ENCODE measurements at places on chromosomes 2 and 18.

GRCh38 chr18:37537868-37538525, 27.6 kb downstream of the CELF4 start:
- DNase-seq: peak; percentile 46

GRCh38 chr2:198697218-198697617, 760.5 kb downstream of the SATB2 start:
- no peak for DNase-seq

DNA sequence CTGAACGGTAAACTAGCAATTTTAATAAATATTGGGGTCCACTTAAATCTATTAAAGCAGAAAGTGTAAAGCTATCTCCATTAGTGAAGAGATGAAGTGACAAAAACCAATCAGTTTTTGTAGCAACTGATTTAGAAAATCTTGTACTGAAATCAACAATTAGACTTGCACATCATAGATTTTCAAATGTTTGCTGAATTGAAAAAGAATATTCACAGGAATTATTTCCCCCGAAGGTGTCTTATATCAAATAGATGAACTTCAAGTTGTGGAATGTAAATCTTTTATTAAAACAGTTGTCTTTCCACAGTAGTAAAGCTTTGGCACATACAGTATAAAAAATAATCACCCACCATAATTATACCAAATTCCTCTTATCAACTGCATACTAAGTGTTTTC, 48.7 kb downstream of the ATIC start:
- DNase-seq: no peak

DNA sequence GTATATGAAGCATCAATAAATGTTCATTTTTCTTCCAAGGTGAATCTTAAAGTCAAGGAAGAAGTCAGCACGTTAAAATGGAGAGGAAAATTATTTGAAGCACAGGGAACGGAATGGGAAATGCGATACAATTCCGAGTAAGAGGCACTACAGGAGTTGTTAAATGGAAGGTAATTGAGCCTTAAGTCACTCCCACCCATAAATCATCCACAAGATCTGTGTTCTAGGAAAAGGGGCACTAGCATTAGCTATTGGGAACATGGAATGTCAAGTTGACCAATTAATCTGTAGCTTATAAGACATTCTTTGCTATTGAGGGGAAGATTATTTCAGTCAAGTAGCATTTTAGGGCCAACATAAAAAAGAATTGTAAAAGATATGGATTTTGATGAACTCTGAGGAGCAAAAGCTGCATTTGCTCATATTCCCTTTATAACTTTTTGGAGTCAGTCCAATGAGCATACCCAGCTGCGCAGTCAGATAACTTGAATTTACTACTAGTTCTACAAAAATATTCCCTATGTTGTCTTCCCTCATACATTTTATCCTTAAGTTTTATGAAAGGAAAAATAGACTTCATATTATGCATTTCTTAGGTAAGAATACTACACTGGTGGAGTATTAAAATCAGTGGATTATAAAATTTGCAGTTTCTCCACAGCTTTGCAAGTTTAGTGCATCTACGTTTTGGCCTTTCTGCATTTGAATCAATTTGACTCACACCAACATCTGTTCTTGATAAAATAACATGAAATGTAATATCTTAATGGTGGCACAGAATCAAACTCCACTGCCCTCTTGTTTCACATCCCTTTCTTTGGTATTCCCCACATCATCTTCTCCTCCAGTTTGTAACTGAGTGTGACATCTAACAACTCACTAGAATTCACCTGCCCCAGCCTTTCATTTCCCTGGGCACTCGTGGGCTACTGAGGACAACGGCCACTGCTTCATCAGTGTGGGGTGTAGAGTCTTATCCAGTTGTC, 95.6 kb downstream of the SP3 start:
- DNase-seq: no peak

GRCh38 chr2:235591921-235592320, 98.1 kb downstream of the AGAP1 start:
- DNase-seq: no peak

DNA sequence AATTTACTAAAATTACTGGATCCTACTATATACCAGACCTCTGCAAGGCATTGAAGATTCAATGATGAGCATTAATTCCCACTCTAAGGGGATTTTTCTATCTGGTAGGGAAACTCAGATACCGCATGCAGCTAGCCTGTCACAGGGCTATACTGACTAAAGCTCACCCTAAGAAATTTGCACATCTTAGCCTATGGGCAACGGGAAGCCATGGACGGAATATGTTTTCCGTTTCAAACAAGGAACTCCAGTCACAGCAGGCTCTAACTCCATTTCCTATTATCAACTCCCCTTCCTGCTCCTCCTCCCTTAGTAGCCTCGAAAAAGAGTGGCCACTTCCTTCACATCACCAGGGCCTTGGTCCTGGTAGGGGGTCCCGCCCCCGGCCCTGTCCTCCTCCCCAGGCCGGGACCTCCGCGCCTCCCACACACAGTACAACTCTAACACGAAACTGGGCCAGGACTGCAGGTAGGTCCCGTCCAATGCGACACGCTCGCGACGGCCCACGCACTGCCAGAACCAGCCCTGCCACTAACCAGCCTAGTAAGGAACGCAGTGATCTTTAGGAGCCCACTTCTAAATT, 659 bp upstream of the COX5B start:
- no peak for DNase-seq

DNA sequence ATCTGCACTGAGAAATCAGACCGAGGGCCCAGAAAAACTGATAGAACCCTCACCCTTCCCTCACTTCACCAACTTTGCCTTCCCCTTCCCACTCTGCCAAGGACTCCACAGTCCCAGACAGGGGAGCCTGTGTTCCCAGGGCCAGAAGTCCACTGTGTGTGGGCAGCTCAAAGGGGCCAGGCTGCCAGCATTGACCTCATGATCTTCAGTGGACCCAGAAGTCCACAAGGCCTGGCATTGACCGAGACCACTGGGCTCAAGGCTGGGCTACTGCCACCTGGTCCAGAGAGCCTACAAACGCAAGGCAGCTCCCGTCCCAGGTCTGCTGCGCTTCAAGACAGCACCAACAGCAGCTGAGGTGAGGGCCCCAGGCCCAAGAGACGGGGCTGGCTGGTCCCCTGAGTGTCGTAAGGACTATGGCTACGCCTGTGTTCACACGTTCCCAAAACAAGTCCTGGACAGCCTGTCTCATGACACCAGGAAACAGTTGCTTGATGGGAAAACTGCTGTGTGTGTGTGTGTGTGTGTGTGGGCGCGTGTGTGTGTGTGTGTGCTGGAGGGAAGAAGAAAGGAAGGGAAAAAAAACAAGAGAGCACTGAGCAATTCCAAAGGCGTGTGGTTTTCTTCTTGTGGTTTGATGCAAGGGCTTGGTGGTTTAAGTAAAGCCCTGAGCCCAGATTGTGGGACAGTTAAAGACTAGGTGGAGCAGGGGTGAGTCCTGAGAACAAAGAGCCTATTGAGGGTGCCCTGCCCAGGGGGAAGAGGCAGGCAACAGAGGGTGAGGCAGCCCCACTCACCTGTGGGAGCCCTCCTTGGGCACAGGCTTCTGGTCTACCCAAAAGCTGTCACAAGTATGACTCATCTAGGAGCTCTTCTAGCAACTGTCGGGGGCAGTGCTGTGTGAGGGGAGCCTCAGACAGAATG, 46.6 kb upstream of the ZBTB7C start:
- DNase-seq: peak; percentile 15

GRCh38 chr18:11199477-11199876, 50.1 kb upstream of the PIEZO2 start:
- no peak for DNase-seq

- DNase-seq: no peak
Observed at GRCh38 chr2:128289439-128289838, 29.2 kb downstream of the HS6ST1 start.

GRCh38 chr2:233031556-233032500, 644 bp upstream of the NEU2 start:
- DNase-seq: no peak

DNA sequence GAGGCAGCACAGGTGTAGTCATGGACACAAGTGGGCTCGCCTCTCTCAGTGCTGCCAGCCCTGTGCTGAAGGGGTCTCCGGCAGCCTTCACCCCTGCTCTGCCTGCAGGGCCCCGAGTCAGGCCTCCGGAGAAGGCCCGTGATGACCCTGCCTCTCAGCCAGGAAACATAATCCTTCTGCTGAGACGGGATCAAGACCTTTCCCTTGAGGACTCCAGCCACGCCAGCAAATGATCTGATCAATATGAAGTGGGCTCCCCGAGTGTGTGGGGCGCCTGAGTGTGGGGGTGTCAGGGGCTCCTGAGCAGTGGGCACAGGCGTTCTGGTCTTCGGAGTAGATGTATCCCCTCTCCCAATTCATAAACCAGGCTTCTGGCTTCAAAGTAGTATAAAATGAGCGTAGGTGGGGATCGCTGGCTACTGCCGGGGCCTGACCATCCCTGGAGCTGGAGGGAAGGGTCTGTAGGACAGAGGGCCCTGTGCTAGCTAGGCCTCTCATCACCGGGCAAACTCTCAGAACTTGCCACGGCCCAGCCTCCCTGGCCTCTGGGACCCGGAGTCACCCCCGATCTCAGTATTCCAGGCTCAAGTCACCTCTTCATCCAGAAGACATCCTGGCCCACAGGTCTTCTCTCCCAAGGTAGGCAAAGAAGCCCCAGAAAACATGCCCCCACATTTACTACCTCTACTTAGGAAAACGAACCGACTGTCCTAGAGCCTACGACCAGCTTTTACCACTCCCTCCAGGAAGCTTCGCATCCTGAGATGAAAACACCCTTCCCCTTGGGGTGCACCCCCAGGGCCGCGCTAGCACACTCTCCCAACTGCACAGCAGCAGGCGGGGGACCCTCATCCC, 33.6 kb downstream of the CRACDL start:
- no peak for DNase-seq

DNA sequence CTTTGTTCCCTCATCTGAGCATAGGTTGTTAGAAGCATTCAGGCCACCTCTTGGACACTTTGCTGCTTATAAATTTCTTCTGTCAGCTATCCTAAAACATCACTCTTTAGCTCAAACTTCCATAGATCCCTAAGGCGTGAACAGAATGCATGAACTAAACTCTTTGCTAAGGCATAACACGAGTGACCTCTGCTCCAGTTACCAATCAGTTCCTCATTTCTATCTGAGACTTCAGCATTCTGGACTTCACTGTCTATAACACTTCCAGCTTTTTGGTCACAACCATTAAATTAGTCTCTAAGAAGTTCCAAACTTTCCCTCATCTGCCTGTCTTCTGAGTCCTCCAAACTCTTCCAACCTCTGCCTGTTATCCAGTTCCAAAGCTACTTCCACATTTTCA, 8.3 kb upstream of the VWA3B start:
- DNase-seq: no peak
